Urothelium cell line (cell line): ENCODE measurements at places on chromosomes 16 and 17.

DNA sequence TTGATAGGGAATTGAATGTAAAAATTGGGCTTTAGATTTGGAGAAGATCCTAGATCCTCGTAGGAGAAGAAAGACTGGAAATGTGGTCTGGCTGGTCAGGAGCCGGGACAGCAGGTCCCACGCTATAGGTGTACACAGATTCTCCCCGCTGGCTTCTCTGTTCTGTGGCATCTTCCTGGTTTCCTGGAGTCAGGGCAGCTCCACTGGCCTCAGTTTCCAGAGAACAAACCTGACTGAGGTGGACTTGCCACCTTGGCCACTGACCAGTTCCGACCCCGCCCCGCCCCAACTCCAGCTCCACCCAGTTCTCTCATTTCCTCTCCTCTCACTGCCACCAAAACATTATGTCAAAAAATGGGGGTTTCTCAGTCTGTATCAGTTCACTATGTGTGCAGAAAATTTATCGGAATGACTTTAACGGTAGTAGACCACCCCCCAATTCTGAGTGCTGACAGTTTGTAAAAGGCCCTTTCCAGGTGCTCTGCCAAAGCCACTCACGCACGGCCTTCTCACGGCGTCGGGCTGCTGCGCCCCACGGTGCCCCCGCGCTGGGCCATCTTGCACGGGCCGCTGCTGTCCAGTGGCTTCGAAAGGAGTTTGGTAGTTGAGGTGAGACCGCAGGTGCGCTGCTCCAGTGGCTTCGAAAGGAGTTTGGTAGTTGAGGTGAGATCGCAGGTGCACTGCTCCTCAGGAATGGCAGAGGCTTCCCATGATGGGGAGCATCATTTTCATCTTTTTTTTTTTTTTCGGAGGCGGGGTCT, 161.4 kb upstream of the CHMP6 start:
- DNase-seq, result no peak

DNA sequence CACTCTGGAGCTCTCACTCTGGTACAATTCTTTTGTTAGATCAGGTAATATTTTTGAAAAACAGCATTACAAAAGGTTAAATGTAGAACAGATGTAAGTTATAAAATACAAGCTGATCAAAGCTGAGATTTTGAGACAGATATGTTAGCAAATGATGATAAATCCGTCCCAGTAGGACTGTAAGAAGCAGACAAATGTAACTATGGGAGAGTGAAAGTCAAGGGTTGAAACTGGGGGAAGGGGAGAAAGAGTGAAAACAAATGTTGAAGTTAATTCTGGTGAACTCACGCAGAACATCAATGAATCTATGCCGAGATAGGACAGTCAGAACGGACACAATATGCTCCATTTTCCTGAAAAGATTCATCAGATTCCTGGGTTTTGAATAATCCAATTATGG, 298.9 kb upstream of the IRX5 start:
- no peak for DNase-seq

DNA sequence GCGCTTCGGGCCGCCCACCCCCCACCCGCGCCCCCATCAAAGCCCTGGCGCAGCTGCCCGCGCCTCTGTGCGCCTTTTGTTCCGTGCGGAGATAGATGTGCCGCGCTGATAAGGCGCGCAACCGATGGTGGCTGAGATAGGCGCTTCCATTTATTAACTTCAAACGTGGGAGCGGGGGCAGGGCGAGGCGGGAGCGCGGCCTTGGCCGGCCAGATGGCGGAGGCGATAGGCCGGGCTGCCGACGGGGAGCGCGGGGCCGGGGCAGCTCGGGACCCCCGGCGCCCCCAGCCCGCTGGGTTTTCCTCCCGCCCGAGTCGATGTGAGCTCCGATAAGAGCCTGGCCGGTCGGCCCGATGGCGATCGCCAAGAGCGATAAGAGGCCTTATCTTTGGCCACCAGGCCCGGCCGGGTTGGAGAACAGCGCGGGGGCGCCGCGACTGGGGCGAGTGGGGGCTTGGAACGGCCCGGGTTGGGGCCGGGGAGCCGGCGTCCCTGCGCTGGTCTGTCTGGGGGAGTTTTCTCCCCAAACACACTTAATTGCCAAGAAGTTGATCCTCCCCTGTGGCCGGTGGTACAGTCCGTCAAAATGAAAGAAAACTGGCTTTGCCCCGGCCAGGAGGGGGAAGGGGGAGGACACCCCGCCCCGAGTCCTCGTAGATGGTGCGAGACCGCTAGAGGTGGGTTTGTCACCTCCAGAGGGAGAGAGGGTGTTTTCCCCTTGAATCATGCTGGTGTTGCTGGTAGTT, 2.7 kb downstream of the ZFPM1 start:
- no peak for DNase-seq

DNA sequence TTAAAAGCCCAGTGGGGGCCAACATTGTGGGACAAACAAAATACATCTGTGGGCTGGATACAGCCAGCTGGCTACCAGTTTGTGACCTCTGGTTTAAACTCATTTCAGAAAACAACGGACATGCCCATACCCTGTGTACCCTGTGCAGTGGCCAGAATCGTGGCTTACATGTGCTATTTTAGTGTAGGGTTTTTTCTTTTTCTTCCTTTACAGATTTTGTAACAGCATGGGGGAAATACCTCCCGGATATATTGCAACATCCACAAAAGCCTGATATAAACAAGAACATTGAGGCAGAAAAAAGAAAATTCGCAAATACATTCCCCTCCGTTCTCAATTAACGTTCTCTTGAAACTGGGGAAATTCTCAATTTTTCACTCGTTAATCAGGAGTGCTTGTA, 7.3 kb downstream of the HS3ST4 start:
- DNase-seq, result no peak

DNA sequence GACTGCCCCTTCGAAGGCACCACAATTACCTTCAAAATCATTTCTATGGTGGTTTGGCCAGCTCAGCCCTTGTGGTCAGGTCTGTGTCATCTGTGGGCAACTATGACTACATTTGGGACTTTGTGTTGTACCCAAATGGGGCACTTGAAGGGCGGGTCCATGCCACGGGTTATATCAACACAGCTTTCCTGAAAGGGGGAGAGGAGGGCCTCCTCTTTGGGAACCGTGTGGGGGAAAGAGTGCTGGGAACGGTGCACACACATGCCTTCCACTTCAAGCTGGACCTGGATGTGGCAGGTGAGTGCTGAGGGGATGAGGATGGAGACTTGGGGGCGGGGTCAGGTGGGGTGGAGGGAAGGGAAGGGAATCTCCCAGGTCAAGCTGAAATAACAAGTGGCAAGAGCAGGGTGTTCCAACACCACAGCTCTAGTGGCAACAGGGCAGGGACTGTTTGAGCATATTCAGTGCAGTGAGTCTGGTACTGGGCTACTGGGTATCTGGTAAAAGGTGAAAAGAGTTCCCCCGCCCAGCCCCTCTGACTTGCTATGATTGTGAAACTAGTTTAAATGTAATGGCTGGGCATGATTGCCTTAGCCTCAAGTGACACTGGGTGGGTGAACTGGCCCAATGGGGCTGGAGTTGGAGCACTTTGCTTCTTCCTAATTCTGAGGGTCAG, 1.7 kb downstream of the AOC2 start:
- DNase-seq, result no peak

DNA sequence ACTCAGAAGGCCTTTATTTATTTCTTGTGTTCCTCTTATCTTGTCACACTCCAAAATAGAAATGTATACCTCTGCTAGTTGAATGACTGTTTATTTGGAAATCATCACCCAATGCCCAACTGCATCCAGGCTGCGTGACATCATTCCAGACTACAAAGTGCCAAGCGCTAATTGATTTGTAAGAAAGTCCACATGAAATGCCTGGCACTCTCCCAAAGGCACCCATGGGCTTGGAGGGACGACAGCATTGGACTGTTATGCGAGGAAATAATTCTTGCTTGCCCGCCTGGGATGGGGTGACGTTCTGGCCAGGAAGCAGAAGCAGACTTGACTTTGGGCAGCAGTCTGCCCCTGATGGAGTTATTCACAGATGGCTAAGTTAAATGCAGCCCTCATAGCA, 165.9 kb downstream of the CDH13 start:
- no peak for DNase-seq

- no peak for DNase-seq
Measured at GRCh38 chr17:49633762-49634484, 44.0 kb downstream of the SPOP start.

- DNase-seq, result no peak
Measured at GRCh38 chr16:576823-577201, 7.0 kb downstream of the PIGQ start.
